Endothelial cell (in vitro differentiated cells): ENCODE measurements at places on chromosomes 4 and X. TPM values are rescaled to one million over a fixed set of nuclear protein-coding genes. Genes with fewer than 3 reads are reported as not detected.

Gene TMPRSS11A
- not detected for total RNA-seq

Gene MGAT4D
- total RNA-seq, result 0.13 TPM

Gene MAGEE1
- total RNA-seq, result 3.2 TPM

Gene MAOB
- total RNA-seq, result 0.10 TPM

Gene CD38
- total RNA-seq, result 0.15 TPM

Gene TMEM144
- total RNA-seq, result 5.7 TPM

GRCh38 chrX:10756441-10756840, 136.1 kb upstream of the MID1 start:
- peaks cover 3% of the 10 kb centered on the region for H3K4me1 ChIP-seq
- DNase-seq, result no peak
- H3K27ac ChIP-seq, result no peak overlapping the region
- no peaks in the 10 kb centered on the region for H3K36me3 ChIP-seq
- H3K27me3 ChIP-seq, result no peaks in the 10 kb centered on the region

DNA sequence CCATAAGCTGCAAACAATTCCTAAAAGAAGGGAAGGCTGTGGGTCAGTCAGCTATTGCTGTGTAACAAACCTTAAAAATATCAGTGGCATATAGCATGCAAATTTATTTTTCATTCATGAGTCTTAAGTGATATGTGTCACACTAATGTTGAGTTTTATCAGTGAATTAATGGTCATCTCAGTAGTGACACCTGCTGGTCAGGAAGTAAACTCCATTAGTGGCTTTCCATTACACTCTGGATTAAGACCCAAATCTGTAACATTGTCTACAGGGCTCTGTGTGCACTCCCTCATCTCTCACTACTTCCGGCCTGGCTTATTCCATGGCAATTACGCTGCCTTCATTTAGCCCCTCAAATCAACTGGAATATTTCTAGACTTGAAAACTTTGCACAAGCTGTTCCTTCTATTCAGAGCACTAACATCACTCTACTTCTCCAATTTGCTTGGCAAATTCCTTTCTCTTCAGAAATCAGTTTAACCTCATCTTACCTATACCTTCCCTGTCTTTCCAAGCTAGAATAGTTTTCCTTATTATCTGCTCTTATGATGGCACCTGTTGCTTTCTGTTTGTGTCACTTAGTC, 217.3 kb upstream of the TAPT1 start:
- H3K4me3 ChIP-seq, result no peak overlapping the region
- peaks cover 6% of the 10 kb centered on the region for H3K36me3 ChIP-seq
- peaks cover under 1% of the 10 kb centered on the region for H3K27me3 ChIP-seq
- peaks cover 6% of the 10 kb centered on the region for H3K4me1 ChIP-seq
- no peak overlapping the region for H3K27ac ChIP-seq
- DNase-seq, result peak; percentile 9

GRCh38 chr4:88952081-88952480, 104.9 kb downstream of the FAM13A start:
- no peak overlapping the region for H3K27ac ChIP-seq
- H3K4me1 ChIP-seq, result peaks cover 14% of the 10 kb centered on the region

- no peaks in the 10 kb centered on the region for H3K27me3 ChIP-seq
- H3K36me3 ChIP-seq, result no peaks in the 10 kb centered on the region
- no peak overlapping the region for H3K4me3 ChIP-seq
- peaks cover 13% of the 10 kb centered on the region for H3K4me1 ChIP-seq
- no peak overlapping the region for H3K27ac ChIP-seq
Measured at GRCh38 chr4:24274381-24274941, 309.9 kb downstream of the DHX15 start.

- DNase-seq, result no peak
- no peak overlapping the region for H3K4me3 ChIP-seq
- peaks cover 3% of the 10 kb centered on the region for H3K27me3 ChIP-seq
- peaks cover 10% of the 10 kb centered on the region for H3K4me1 ChIP-seq
- H3K36me3 ChIP-seq, result no peaks in the 10 kb centered on the region
- no peak overlapping the region for H3K27ac ChIP-seq
Measured at GRCh38 chrX:104324461-104325212, 69.9 kb upstream of the ESX1 start.

DNA sequence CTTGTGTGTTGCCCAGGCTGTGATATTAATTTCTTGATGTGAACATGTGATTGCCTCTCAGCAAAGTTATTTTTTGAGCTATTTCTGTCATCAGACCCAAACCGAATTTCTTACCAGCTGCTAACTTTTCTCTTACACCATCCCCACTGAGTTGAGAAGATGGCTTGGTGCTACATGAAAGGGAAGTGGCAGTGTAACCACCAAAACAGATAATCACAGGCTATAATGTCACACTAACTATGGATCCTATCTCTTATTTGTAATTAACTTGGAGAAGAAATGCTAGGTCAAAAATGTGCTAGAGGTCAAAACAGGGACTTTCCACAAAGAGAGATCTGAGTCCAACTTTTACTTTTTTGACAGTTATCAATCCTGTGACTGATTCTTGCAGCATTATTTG, 43.8 kb downstream of the ELOVL6 start:
- DNase-seq, result no peak
- H3K27me3 ChIP-seq, result no peaks in the 10 kb centered on the region
- H3K27ac ChIP-seq, result no peak overlapping the region
- no peaks in the 10 kb centered on the region for H3K36me3 ChIP-seq
- H3K4me1 ChIP-seq, result no peaks in the 10 kb centered on the region
- no peak overlapping the region for H3K4me3 ChIP-seq

- H3K27ac ChIP-seq, result peak overlapping the region; percentile 87
- DNase-seq, result peak; percentile 34
- peak overlapping the region; percentile 80 for H3K4me3 ChIP-seq
- no peaks in the 10 kb centered on the region for H3K4me1 ChIP-seq
- peaks cover 8% of the 10 kb centered on the region for H3K36me3 ChIP-seq
- peaks cover 4% of the 10 kb centered on the region for H3K27me3 ChIP-seq
Measured at GRCh38 chrX:2928191-2928582, 952 bp downstream of the ARSD start.

DNA sequence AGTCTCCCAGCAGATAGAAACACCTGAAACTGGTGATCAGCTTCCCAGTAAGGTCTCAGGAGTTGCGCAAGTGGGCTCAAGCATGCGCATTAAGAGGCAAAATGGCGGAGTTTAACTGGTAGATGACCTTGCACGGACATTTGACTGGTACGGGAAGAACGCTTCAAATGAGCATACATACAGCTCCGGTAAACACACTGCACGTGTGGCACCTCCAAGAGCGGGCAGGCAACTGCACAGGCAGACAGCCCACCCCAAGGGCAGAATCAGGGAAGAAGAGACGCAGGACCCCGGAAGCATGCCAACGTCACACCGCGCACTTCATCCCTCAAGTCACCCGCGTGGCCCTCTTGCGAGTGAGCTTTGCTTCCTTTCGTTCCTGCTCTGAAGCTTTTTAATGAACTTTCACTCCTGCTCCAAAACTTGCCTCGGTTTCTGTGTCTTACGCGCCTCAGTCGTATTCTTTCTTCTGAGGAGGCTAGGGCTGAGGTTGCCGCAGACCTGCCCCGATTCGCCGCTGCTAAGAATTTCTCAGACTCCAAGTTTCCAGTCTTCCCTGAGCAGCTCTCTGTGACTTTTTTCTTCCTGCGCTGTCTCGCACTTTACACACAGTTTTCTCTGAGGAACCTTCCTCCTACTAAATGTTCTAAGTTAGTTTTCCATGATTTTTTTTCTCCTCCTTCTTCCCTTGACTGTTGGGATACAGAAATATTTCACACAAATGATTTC, 180.7 kb upstream of the ZFP42 start:
- H3K27me3 ChIP-seq, result no peaks in the 10 kb centered on the region
- peaks cover 4% of the 10 kb centered on the region for H3K4me1 ChIP-seq
- H3K4me3 ChIP-seq, result no peak overlapping the region
- H3K36me3 ChIP-seq, result no peaks in the 10 kb centered on the region
- no peak for DNase-seq
- no peak overlapping the region for H3K27ac ChIP-seq

DNA sequence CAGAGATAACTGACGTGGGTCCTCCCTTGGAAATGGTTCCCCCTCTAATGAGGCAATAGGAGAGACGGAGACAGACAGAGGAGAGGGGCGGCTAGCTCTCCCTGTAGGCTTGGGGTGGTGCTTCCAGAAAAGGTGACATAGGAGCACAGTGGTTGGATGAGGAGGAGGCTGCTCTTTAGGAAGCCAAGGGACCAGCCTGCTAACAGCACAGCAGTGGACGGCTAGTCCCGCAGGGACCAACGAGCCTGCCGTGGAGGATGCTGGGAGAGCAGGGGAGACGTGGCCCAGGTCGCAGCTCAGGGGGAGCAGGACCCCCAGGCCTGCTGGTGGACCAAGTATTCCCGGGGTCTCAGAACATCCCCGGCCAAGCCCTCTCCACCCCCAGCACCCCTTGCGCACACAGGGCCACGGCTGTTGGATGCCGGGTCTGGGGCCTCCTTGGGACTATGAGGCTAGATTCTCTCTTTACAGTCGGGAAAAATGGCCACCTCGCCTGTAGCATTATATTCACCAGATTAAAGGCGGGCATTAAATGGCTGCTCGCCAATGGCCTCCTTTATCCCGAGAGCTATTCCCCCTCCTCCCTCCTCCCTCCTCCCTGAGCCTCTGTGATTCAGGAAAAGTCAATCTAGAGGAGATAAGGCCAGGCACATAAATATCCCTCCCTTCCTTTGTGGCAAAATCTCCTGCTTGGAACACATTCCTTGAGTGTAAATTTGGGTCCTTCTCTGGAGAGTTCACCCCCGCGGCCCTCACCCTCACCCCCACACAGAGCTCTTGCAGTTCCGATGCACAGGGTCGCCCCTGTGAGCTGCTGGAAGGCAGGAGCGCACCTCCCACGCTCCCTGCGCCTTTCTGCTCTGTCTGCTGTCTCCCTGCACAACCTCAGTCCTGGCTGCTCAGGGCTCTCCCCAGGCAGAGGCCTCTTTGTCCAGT, 30.5 kb upstream of the NSG1 start:
- no peaks in the 10 kb centered on the region for H3K36me3 ChIP-seq
- no peak overlapping the region for H3K4me3 ChIP-seq
- no peak overlapping the region for H3K27ac ChIP-seq
- H3K4me1 ChIP-seq, result no peaks in the 10 kb centered on the region
- DNase-seq, result no peak

DNA sequence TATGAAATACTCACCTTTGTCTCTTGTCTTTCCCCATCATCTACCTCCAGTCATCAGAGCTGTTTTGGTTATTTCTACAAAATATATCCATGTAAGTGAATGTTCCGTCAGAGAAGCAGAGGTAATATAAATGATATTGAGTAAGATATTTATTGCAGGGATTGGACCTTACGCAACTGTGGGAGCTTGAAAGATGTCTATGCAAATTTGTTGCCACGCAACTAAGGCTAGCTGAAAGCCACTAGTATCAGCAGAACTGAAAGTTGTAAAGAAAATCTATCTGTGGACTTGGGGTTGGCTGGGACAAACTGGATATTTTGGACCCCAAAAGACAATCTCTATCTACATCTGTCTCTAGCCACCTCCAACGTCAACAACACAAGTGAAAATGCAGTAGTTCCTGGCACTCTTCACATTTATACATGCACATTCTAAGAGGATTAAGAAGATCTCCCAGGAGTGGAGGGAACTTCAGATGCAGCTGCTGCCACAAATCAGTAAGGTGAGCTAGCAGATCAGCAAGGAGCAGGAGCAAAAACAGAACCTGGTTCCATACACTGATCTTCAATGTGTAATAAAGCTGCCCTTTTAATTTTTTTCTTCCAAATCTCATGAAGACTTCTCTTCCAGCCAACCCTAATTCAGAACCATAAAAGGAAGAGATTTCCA, 8.5 kb upstream of the CCSER1 start:
- H3K27ac ChIP-seq, result no peak overlapping the region
- no peaks in the 10 kb centered on the region for H3K27me3 ChIP-seq
- no peaks in the 10 kb centered on the region for H3K36me3 ChIP-seq

- H3K27ac ChIP-seq, result peak overlapping the region; percentile 78
- H3K4me3 ChIP-seq, result no peak overlapping the region
- no peaks in the 10 kb centered on the region for H3K27me3 ChIP-seq
- no peaks in the 10 kb centered on the region for H3K36me3 ChIP-seq
- DNase-seq, result no peak
Measured at GRCh38 chr4:138399081-138399480, 156.9 kb upstream of the SLC7A11 start.

DNA sequence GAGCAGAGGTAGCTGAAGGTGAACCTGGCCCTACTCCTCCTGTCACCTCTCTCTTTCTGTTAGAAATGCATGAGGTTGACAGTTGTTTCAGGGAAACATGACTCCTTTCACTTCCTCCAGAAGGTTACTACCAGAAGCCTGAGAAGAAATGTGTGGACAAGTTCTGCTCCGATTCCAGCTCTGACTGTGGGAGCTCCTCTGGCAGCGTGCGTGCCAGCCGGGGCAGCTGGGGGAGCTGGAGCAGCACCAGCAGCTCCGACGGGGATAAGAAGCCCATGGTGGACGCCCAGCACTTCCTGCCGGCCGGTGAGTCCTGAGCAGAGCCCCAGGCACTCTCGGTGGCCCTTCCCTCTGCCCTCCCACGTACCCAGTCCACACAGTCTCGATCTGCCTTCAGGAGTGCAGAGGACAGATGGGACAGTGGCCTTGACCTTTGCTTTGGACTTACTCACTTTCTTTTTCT, 61.3 kb upstream of the TLR2 start:
- H3K36me3 ChIP-seq, result peaks cover 36% of the 10 kb centered on the region
- no peak for DNase-seq
- H3K4me3 ChIP-seq, result no peak overlapping the region
- no peak overlapping the region for H3K27ac ChIP-seq
- peaks cover 24% of the 10 kb centered on the region for H3K4me1 ChIP-seq

DNA sequence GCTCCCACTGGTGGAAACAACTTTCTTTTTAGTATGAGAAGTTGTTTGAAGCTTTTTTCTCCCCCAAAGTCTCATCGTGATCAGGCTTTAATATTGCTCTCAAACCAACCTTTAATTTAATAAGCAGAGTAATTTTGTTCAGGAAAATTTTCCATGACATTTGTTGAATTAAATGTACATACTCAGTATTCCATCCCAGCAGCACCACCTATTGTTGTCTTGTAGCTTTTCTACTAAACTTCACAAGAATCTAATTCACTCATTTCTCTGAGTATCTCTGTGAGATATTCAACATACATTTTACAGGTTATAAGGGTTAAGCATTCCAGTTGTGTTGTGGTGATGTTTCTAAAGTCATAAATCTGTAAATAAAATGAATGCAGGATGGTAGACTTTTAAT, 218.3 kb upstream of the HAND2 start:
- H3K4me3 ChIP-seq, result no peak overlapping the region
- H3K4me1 ChIP-seq, result peaks cover 3% of the 10 kb centered on the region
- H3K27me3 ChIP-seq, result no peaks in the 10 kb centered on the region
- DNase-seq, result no peak
- no peaks in the 10 kb centered on the region for H3K36me3 ChIP-seq

DNA sequence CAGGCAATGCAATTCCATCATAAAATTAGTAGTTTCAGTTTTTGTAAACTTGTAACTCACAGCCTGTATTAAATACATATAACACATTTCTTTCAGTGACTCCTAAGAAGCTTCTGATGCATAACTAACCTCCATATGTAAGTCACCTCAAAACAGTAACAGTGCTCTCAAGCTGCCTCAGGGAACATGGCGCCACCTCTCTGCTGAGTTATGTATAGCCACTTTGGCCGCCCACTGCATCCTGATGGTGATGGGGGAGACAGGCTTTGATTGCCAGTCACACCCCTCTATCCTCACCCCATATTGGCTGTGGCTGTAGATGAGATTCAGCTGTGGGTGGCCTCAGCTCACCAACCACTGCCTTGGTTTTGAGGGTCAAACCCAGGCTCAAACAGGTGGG, 54.3 kb downstream of the LRBA start:
- no peaks in the 10 kb centered on the region for H3K4me1 ChIP-seq
- H3K36me3 ChIP-seq, result peaks cover 32% of the 10 kb centered on the region
- H3K27ac ChIP-seq, result no peak overlapping the region
- peaks cover 1% of the 10 kb centered on the region for H3K27me3 ChIP-seq
- H3K4me3 ChIP-seq, result no peak overlapping the region
